LoVo (cell line): ENCODE measurements at places on chromosomes 2 and 18.

DNA sequence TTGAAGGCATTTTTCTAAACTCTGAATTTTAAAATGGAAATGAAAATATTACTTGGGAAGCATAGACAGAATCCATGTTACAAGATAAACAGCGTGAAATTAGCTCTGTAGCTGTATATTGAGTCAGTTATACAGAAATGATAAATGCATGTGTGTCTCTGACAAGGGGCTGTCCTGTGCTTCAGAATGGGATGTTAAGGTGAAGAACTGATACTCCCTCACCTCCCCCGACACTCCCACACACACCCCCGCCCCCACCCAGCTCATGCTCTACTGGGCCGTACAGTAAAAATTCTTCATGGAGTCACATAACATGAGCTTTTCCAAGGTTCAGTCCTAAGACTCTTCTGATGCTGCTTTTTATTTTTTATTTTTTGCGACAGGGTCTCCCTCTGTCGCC is 869 bp upstream of the THUMPD2 start:
- no peak for DNase-seq

- DNase-seq: no peak
Observed at GRCh38 chr2:66782780-66783361, 347.9 kb downstream of the MEIS1 start.

DNA sequence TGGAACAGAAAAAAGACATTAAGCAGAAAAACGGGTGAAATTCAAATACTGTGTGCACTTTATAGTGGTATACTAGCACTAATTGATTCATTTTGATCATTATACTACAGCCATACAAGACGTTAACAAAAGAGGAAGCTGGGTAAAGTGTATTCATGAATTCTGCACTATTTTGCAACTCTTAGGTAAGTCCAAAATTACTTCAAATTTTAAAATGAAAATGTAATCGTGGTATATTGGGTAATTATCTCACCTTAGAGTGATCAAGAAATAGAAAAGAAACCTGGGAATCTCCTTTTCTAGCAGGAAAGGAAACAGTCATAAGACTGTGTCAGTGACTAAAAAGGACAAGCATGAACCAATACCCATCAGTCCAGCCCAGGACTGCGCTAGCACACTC is 5.4 kb downstream of the TGFBRAP1 start:
- no peak for DNase-seq

- no peak for DNase-seq
Observed at GRCh38 chr2:204205082-204205481, 268.5 kb downstream of the ICOS start.

- DNase-seq: no peak
Observed at GRCh38 chr18:51654488-51655326, 457.2 kb upstream of the MEX3C start.

- no peak for DNase-seq
Observed at GRCh38 chr2:204860274-204860673, 315.0 kb downstream of the PARD3B start.

DNA sequence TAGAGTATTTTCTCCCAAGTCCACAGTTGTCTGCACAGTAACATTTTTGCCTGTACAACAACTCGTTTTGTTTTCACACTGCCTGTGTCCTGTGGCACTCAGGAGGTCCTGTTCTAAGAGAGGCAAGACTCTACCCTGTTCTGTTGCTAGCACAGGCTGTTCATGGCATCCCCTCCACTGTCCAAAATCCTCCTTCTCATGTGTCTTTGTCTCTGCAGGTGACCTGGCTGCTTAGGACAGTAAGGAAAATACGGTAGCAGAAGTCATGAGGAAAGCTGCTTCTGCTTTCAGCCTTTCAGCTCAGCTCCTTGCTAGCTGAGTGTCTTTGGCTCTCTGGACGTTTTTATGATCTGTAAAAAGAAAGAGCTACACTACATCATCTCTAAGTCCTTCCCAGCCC is 205.9 kb downstream of the C1D start:
- no peak for DNase-seq

GRCh38 chr18:22549260-22549937 is 131.7 kb upstream of the CTAGE1 start:
- DNase-seq: no peak

DNA sequence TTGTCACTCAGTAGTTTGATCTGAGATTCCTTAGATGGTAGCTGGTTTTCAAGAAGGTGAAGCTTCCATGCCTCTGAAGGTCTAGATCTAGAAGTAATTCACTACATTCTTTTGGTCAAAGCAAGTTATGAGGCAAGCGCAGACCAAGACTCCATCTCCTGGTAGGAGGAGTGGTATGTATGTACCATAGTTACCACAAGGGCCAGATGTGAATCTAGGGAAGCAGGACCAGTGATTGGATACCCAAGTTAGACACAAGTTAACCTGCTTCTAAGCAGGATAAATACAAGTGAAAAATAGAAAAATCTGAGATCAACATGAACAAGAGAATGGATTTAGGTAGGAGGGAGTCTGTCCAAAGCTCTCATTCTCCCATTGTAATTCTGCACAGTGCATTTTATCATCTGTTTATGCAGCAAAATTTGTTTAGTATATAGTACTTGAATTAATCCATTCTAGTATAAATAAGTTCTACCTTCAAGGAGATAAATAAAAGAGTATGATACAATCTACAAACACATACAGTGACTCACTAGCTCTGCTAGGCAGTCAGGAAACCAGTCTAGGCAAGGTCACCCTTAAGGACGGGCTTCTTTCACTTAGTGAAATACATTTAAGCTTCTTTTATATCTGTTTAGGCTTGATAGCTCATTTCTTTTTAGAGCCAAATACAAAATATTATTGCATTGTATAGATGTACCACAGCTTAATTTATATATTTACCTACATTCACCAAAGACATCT is 14.2 kb upstream of the DOCK10 start:
- no peak for DNase-seq

DNA sequence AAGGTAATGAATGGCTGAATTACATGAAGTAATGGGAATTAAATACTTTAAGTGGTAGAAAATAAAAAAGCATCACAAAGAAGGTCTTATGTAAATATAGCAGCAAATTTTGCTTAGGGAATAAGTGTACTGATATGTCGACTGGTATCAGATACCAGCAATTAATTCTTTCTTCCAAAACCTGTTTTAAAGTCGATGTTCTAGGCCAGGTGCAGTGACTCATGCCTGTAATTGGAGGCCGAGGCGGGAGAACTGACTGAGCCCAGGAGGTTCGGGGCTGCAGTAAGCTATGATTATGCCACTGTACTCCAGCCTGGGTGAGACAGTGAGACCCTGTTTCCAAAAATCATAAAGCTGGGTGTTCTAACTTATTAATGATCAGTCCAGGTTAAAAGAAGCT is 30.3 kb downstream of the SP3 start:
- peak; percentile 6 for DNase-seq

GRCh38 chr2:192311701-192312460 is 117.1 kb upstream of the TMEFF2 start:
- DNase-seq: no peak

DNA sequence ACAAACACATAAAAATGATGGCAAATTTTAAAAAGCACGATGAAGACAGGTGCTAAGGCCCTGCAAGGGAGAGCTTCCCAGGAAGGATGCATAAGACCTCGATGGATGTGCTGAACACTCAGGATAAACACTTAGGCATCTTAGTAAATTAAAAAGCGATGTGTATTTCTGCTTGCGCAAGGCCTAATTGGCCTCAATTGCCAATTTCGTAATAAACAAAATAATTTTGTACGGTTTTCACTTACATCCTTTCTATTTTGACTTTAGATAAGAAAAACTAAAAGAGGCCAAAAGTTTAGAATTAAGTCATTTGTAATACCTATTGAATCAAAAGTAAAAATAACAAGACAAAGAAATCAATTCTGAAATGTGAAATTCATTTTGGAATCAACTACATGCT is 189.1 kb downstream of the TCF4 start:
- DNase-seq: no peak

- no peak for DNase-seq
Observed at GRCh38 chr2:210188755-210189154, 17.5 kb upstream of the KANSL1L start.

DNA sequence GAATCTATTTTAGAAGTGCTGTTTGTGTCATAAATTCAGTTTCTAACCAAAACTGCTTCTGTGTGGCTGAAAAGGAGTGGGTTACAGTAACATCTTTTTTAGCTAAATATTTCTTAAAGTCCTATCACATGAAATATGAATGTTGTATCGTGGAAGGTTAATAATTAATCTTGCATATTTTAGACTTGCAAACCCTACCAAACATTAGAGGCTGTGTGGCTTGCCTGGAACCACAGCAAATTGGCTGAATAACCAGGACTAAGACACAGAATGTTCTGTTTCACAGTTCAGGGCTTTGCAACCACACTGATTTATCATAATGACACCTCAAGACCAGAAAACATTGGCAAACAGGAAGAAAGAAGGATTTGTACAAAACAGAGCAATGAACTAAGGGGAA is 208.9 kb upstream of the CNTNAP5 start:
- DNase-seq: no peak

- DNase-seq: no peak
Observed at GRCh38 chr18:55345103-55345950, 242.7 kb downstream of the TCF4 start.

DNA sequence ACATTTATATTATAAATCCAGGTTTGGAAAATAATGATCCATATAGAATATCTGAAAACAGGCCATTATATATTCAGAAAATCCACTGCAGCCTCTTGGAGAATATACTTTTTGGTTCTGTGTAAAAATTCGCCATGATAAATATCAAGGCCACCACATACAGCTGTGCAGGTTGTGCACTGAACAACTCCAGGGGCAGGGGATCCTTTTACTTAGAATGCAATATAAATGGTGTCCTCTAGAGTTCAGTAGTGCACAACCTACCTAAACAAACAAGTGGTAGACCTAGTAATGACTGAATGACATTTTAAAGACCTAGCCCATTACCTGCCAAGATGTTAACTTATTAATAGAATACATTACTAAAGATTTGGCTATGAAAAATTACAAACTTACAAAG is 22.4 kb downstream of the MOGAT1 start:
- DNase-seq: no peak

DNA sequence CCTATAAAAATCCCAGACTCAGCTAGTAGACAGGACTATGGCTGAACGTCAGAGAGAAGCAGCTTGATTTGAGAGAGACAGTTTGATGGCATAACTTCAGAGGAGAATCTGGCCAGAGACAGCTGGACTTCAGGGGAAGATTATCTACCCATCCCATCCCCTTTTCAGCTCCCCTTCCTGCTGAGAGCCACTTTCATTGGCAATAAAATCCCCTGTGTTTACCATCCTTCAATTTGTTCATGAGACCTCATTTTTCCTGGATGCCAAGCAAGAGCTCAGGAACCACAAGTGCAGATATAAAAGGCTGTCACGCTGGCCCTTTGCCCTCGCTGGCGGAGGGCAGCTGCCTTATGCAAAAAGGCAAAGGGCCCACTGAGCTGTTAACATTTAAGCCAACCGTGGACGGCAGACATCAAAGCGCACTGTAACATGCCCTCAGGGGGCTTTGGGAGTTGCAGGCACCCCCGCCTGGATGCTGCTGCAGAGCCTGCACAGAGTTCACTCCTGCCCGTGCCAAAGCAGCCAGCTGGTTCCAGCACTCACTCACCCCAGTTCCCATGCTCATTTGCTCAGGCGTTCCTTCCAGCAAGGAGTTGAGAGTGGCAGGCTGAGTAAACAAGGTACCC is 164.3 kb upstream of the PGAP1 start:
- DNase-seq: peak; percentile 35

DNA sequence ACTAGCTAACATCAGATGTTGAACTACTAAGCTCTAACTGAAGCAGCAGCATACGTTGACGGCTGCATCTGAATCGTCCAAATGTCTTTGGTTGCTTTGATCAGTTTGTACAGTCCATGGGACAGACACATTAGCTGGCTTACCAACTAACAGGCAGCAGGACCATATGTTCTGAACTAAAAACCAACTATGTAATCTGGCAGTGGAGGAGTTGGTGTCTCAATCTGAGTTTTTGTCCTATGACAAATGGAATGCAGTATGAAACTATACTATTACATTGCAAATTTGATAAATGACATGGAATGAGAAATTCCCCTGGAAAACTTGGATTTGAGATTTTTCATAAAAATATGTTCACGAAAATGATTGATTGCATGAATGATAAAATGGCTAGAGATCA is 79.5 kb downstream of the EPHA4 start:
- DNase-seq: no peak

DNA sequence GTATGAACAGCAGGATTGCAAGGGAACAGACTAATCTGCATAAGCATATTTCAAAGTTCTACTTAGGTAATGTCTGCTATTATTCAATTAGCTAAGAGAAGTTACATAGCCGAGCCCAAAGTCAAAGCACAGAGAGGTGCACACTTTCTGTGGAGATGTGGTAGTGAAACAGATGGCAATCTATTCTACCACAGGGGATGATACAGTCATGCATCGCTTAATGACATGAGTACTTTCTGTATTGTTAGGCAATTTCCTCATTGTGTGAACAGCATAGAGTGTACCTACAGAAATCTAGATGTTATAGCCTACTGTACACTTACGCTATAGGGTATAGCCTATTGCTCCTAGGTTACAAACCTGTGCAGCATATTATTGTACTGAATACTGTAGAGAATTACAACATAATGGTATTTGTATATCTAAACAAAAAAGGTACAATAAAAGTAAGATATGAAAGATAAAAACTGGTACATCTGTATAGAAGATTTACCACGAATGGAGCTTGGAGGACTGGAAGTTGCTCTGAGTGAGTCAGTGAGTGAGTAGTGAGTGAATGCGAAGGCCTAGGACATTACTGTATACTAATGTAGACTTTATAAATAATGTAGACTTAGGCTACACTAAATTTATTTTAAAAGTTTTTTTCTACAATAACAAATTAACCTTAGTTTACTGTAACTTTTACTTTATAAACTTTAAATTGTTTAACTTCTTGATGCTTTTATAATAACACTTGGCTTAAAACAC is 197.6 kb downstream of the MBD5 start:
- no peak for DNase-seq

GRCh38 chr2:68747900-68748299 is 13.3 kb downstream of the ARHGAP25 start:
- DNase-seq: no peak

DNA sequence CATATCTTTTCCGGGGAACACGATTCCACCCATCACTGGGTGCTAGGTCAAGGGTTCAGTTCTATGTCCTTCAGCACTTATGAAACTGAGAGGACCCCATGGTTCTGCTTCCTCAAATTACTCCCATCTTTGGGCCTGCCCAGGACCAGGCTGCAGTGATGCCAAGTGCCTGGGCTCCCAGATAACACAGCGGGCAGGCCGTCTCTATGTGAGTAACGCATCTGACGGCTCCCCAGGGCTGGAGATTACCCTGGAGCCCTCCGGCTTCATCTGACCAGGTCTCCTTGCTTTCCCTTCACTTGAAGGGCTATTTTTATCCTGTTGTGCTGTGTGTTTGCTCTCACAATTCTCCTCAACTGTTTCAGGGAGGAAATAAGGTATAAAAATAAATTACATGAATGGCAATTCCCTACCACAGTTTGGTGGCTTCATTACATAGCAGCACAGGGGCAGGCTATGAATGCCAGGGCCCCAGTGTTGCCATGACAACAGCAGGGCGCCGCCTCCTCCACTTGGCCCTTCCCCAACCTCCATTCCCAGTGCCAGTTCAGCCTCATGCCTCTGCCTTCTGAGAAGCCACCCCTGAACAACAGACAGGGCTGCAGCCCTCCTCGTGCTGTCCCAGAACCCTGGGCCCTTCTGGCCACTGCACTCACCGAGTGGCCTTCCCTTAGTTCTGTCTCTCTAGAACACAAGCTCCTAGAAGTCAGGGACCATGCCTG is 25.4 kb upstream of the TMEM131 start:
- no peak for DNase-seq

GRCh38 chr2:45256867-45257641 is 247.8 kb upstream of the SIX2 start:
- DNase-seq: no peak
